Nephron progenitor cell (in vitro differentiated cells): ENCODE measurements at places on chromosomes 6 and 20.

DNA sequence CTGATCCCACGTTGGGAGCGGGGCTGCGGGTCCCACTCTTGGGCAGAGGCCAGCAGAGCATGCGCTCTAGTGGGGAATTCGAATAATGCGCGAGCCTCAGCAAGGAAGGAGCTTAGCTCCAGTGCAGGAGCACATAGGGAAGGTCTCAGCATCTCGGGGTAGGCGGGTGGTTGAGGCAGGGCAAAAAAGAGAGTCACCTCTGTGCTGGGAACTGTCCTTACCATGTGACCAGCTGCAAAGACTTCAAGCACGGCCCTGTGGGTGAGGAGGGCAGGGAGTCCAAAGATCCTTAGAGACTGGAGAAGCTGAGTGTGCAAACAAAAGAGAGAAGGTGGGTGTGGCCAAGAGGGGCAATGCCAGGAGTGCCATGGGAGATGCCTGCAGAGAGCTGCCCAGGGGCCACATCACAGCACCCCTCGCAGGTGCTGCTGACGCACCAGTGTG is 79.2 kb upstream of the CD93 start:
- DNase-seq = no peak

- no peak for DNase-seq
Measured at GRCh38 chr6:11214084-11214833, 18.2 kb downstream of the NEDD9 start.

GRCh38 chr6:33639559-33639958 is 18.4 kb downstream of the ITPR3 start:
- DNase-seq = no peak

DNA sequence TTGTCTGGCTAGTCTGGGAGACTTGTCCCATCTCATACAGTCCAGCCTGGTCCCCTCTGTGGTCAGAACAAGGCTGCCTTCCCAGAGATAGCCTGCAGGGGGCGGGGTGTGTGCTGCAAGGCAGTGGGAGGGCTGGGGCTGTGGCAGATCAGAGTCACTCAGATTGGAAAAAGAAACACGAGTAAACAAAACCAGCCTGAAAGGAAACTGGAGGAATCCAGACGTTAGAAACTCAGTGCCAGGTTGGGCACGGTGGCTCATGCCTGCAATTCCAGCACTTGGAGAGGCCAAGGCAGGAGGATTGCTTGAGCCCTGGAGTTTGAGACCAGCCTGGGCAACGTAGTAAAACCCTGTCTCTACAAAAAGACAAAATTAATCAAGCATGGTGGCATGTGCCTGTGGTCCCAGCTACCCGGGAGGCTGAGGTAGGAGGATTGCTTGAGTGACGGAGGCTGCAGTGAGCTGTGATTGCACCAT is 20.2 kb downstream of the LEMD2 start:
- DNase-seq = peak; percentile 89

DNA sequence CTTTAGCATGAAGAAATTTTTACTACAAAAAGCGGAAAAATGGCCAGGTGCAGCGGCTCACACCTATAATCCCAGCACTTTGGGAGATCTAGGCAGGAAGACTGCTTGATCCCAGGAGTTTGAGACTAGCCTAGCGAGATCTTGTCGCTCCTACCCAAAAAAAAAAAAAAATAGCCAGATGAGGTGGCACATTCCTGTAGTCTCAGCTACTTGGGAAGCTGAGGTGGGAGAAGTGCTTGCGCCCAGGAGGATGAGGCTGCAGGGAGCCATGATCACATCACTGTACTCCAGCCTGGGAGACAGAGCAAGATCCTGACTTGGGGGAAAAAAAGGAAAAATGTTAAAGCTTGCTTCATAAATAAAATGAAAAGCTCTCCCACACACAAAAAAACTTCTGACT is 14.5 kb downstream of the NUDT3 start:
- DNase-seq = no peak

DNA sequence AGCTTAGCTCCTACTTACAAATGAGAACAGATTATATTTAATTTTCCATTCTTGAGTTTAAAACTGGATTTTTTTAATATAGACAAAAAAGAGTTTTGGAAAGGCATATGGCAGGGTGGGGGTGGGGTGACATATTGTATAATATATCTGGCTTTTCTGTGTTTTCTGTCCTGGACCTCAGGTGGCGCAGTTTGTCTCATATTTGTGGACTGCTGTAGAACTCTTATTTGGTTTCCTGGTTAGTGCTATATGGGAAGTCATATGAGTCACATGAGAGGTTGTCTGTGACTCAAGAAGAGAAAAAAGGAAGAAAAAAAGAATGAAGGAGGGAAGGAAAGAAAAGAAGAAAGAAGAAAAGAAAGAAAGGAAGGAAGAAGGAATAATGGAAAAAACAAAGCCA is 131.8 kb downstream of the CLVS2 start:
- no peak for DNase-seq

- no peak for DNase-seq
Measured at GRCh38 chr6:166903500-166903899, 52.9 kb downstream of the RNASET2 start.

GRCh38 chr6:10412461-10413261 is 2.2 kb downstream of the TFAP2A start:
- DNase-seq = peak; percentile 52

DNA sequence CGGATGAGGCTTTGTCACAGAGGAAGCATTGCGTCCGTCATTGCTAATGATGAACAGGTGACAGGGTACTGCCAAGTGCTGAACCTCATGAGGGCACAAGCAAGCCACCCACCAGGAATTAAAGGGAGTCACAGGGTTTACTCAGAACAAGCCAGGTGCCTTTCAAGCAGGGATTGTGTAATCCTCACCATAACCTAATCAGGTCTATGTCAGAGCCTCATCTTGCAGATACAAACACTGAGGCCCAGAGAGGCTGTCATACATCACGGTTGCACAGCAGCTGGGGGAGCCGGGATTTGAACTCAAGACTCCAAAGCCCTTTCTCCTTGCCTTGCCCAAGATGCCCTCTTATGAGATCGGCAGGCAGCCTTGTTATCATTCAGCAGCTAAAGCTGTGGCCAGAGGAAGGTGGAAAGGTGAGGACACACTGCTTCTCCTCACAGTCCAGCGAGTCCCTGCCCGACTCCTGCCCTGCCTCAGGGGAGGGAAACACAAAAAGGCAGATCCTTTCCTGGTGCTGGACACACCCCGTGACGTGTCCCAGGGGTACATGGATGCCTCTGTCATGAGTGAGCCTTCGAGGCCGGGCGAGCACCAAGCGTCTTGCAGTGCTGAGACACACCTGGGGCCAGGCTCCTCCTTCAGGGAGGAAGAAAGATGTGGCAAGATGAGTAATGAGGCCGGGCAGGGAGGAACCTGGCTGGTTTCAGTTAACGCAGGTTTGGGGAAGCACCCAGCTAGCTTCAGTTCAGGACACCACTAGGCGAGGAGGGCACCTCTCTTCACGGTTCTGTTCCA is 214.9 kb downstream of the LY86 start:
- DNase-seq = no peak

DNA sequence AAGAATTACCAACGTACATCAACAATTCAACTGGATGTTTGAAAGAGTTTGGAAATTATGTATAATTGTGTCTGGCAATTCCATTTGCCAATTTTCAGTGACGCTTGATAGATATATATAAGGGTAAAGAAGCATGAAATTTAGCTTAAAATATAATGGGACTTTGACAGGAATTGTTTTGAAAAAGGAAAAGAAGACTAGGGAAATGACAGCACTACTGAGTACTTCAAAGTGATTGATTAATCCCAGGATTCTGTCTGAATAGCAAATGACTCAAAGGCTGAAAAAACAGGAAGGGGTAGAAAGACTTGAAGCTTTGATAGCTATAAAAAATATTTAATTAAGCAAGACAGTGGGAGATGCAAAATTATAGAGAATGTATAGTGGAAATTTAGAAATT is 200.0 kb downstream of the KHDRBS2 start:
- DNase-seq = no peak

DNA sequence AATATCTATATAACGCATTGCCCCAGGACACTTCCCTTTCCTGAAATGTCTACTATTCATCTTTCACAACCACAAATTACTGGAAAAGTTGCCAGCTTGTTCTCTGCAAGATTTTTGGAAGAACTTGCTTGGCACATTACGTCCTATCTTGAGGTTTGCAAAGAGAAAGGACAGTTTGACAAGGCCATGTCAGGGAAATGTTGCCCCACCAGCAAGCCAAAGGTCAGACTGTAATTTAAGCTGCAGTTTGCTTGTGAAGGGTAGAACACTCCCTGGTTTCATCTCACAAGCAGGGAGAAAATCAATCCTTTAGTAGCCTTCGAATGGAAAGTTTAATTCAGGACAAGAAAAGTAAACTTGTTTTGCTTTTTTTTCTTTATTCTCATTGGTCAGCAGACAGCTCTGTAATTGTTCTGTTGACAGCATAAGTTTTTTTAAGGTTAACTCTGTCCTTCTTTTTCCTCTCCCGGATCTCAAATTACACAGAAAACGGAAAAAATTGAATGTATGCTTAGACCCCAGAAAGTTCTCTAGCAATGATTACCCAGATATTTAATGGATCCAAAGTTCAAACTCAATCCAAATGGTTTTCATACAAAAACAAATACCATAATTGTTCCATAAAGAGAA is 541.8 kb upstream of the NRSN1 start:
- peak; percentile 3 for DNase-seq

DNA sequence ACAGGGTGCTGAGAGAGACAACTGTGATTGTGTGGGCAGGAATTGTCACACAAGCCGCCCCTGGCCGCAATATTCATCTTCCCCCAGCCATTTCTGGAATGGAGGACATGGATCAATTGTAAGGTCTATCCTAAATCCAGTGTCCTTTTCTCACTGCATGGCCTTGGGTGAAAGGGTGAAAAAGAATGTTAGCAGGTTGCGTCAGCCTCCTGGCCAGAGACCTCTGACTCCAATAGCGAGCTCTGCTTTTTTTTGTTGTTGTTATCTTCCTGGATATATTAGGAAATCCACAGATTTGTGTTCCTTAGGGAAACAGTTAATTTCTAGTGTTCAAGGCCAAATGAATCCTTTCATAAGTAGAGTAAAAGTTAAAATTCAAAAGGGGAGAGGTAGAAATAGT is 47.1 kb upstream of the CD83 start:
- no peak for DNase-seq

DNA sequence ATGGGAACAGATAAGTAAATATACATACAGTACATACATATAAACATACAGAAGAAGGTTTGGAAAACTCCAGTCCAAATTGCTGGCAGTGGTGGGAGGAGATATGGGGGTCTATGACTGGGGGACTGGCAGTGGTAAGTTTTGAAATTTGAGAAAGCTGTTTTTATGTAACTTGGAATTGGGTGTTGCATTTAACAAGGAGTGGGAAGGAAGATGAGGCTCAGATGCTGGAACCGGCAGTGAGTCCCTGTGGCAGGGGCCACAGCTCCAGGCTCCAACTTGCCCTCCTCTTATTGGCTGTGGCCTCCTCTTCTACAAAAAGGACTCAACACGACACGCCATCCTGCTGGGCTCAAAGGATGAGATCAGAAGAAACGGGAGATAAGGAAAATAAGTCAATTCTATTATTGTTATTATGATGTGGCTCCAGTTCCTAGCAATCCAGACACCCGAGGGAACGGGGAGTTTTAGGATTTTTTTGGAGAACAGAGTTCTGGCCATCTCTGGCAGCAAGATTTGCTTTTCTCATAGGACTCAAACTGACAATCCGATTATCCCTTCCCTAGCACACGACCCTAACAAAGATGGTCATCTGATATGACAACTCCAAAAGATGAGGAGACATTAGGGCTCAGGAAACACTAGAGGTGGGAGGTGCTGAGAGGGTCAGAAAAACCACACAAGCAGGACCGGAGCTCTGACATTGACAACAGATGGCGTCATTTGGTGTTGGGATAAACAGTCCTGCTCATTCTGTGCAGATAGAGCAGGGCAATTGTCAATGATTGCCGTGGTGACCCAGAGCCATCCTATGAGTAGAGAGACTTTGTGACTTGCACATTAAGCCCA is 6.0 kb upstream of the TGM2 start:
- DNase-seq = no peak

DNA sequence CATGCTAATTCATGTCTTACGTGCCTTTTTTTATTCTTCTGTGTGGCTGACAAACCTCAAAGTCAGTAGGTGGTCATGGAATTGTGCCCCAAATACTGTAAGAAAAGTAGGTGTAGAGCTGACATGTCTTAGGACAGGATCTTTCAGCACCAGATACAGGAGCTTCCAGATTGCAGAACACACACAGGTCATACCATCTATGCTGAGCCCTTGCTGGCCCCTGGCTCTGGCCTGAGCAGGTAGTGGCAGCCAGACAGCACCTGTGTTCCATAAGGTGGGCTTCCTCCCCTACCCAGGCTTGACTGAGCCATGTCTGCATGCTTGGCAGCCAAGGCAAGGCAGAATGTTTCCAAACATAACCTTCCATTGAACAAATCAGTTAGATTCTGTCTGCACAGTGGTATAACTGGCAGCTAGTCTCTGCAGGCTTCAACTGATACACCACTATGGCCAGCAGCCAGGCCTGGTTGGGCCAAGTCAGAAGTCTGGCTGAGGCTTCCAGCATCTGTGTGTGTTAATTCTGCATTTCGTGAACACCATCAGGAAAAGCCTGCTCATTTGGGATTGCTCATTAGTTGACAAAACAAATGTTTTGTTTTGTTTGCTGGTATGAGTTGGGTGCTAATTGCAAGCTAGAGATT is 366.5 kb downstream of the FOXA2 start:
- no peak for DNase-seq

DNA sequence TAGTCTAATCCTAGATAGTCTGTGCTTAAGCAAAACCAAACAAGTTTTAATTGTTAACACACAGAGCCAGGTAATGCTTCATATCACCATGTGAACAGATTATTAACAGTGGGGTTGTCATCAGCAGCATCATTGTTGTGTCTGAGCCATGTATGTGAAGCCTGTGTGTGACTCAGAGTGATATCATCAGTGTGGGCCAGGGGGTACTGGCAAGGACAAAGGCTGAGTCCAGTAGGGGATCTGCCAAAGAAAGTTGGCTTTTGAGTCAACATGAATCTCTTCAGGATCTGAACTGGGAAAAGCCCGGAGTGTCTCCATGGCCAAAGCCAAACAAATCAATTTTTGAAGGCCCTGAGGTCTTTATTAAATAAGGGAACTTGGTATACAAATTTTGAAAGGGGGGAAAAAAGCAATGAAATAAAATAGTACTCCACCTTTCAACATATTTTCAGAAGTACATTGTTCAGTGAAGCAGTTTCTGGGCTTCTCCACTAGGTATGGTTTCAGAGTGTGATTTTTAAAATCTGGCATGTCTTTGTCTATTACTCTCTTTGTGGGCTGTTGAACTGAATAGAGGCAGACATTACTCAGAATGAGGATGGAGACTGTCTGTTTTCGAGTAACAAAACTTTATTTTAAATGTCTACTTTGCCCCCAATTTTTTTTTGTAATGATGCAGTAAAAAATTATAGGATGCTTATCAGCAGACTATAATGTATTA is 444.2 kb upstream of the JAG1 start:
- DNase-seq = no peak

DNA sequence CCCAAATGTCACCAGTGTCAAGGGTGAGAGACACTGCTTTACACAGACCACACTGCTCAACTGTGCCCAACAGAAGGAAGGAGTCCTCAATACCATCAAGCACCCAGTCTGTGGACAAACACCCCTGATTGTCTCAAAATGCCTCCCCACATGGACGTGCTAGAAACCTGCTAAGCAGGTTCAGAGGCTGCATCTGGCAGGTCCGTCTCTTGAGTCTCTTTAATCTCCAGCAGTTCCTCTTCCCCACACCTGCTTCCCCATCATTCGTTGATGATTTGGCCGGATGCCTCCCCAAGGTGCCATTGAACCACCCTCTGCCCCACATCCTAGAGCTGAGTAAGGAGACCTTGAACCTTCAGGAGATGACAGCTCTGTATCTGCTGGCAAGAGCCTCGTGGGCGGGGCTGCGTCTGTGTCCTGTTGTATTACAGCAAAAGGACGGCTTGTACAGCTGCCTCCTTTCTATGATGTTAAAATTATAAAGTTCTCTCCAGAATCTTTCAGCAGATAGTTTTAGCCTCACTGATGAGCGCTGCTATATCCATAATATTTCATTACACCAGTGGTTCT is 179.2 kb downstream of the PREX1 start:
- DNase-seq = no peak
